ENCODE measurements at places on chromosomes 13 and 19.

DNA sequence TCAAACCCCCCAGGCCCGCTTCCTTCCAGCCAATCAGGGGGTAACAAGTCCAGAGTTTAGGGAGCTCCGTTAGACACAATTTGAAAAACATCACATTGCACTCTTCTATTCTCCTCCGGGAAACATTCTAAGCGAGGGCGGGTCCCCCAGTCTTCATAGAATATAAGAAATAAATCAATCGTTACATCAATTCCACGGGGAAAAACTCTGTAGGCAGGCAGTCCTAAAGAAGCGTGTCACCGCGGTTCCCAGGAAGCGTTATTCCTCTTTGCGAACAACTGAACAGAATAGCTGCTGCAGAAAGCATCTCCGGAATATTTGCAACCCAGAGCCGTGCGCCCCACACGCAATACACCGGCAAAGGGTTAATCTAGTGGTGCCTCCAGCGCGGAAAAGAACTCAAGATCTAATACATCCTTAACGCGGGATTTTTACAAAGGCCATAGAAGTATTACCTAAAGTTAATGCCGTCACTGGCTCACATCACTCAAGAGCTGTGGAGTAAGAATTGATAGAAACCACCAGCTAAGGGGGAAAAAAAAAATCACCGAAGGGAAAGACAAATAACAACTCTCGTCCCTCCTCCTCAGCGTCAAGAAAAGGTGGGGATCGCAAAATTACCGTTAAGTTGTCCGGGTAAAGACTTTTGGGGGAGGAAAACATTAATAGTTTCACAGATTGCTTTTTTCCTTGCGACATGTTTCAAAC lies 65.1 kb downstream of the KCNRG start:
- DNase-seq = peak; percentile 23

- peak; percentile 49 for DNase-seq
Measured at GRCh38 chr19:5250127-5250659, 90.4 kb downstream of the PTPRS start.

DNA sequence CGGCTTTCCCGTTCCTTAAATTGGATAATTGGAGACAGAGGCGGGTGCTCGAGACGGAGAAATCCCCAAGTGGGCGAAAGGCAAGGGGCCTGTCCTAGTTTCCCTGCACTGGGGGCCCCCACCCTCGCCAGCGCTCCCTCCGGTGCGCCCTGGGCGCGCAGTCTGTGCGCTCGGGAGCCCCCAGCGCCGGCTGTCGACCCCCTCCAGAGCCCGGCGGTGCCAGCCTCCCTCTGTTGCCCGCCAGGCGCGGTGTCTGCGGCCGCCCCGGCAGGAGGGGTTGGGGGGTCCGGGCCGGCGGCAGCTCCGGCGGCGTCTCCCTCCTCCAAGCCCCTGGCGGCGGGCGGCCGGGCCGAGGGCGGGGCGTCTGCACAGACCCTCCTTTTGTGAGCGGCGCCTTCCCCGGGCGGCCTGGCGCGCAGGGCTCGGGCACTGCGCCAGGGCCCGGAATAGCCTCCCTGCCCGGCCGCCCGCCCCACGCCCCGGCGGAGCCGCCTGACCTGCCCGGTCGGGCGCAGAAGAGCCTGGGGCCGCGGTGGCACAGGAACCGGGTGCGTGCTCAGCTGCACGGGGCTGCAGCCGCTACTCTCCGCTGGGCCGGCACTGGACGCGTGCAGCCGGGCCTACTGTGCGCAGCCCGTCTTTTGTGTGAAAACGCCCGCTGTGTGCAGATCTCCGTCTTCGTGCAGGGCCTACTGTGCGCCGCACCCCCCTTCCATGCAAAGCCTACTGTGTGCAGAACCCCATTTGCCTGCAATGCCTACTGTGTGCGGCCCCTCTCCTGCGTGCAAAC lies 13.2 kb downstream of the GADD45B start:
- DNase-seq = no peak

GRCh38 chr13:32136716-32137115 lies 105.1 kb downstream of the FRY start:
- no peak for DNase-seq

GRCh38 chr13:107864543-107865317 lies 350.6 kb downstream of the LIG4 start:
- no peak for DNase-seq

DNA sequence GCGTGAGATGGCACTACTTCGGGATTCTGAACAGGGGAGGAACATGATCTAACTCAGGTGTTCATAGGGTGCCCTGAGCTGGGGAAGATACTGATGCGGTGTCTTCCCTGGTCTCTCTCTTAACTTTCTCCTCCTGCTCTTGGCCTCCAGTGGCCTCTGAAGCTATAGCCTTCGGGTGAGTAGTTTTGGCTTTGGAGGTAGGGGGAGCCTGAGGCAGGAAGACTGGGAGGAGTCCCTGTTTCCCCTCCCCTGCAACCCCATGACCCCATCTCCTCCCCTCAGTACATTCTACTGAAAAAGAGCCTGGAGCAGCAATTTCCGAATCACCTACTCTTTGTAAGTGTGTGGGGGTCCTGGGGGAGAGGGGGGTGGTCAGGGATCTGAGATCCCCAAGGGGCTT lies 3.5 kb downstream of the SELENOV start:
- DNase-seq = no peak

GRCh38 chr13:59531571-59532091 lies 632.1 kb downstream of the DIAPH3 start:
- DNase-seq = no peak

- peak; percentile 45 for DNase-seq
Measured at GRCh38 chr19:13396250-13397080, 109.8 kb downstream of the CACNA1A start.

- no peak for DNase-seq
Measured at GRCh38 chr19:49666120-49666444, 349 bp downstream of the BCL2L12 start.

DNA sequence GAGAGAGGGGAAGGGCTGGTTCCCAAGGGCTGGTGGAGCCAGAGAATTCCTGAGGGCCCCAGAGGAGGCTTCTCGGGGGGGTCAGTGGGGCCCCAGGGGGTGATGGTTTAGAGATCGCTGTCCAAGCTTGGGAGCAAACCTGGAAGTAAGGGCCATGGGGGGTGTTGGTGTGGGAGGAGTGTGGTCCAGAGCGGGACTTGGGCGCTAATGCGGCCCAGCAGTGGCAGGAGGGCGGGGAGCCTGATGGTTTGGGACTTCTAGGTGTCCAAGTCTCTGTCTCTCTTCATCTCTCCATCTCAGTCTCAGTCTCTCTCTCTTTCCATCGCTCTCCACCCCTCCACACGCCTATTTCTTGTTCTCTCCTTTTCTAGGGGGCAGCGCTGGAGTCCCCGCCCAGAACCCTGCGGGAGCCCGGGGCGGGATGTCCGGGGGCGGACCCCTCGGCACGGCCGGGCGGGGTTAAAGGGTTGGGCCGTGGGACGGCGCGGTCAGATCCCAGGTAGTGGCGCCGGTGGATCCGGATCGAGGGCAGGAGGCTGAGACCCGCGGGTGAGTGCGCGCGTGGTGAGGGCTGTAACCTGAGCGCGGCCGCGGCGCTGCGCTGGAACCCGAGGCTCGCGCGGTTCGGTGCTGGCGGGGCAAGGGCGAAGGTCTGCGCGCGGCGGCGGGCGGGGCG lies at the start of gene CYP4F22:
Gene CYP4F22, plus strand, starts transcription at position 491 of the 676 bp plus-strand sequence. CDS start 16,812 bp downstream, outside the sequence.
- no peak for DNase-seq

DNA sequence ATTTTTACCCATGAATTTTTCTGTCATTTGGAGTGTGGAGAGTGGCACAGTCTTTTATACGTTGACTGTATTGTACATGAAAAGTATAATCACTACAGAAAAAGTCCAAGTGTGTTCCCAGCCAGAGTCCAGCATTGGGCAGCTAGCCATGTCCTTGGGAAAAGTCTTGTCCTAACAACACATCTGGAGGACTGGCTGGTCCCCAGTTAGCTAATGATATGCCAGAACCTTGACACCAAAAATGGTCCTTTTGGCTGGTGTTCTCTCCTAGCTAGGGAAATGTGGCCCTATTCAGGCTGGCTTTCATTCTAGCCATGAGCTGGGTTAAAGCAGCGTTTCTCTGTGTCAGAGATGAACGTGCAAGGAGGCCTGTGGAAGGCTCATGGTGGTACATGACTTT lies 98.9 kb downstream of the ESD start:
- DNase-seq = no peak

GRCh38 chr13:113458253-113459065 lies 5.2 kb upstream of the ADPRHL1 start:
- DNase-seq = no peak

- DNase-seq = peak; percentile 73
Measured at GRCh38 chr19:43534816-43535761, 2.1 kb downstream of the ZNF575 start.

DNA sequence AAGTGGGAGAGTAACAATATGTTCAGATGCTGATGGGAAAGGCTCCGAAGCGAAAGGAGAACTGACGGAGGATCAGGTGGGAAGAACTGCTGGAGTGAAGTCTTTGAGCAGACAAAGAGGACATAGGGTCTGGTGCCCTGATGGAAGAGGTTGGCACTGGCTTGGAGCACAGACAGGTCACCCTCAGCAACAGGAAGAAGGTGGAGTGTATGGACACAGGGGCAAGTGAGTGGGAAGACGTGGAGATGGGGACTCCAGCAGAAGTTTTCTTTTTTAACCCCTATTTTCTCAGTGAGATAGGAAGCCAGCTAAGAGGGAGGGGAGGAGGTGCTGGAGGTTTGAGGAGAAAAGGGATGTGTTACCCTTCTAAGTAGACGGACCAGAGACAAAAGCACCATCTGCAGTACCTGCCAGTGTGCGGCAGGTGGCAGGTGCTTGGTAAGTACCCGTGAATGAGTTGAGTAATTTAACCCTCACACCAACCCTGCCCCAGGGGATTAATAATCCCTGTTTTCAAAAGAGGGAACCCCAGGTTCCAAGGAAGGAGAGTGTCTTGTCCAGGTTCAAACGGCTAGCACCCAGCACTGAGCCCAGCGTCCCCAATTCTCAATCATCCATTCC lies 11.2 kb downstream of the HAS1 start:
- no peak for DNase-seq

DNA sequence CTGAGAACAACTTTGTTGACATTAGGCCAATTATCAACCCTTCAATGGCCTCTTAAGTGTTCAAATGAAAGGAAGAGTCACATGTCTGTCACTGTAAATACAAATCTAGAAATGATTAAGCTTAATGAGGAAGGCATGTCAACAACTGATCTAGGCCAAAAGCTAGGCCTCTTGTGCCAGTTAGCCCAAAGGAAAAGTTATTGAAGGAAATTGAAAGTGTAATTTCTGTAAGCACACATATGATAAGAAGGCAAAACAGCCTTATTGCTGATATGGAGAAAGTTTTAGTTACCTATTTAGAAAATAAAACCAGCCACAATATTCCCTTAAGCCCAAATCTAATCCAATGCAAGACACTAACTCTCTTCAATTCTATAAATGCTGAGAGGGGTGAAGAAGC lies 604.7 kb downstream of the SLITRK6 start:
- DNase-seq = no peak

GRCh38 chr19:2528675-2529101 lies 52.8 kb downstream of the GADD45B start:
- no peak for DNase-seq

GRCh38 chr19:4229179-4229931 lies at the start of gene EBI3:
Gene EBI3 (plus strand): TSS chr19:4229523. CDS start chr19:4229551, 28 bp downstream.
- peak; percentile 45 for DNase-seq

DNA sequence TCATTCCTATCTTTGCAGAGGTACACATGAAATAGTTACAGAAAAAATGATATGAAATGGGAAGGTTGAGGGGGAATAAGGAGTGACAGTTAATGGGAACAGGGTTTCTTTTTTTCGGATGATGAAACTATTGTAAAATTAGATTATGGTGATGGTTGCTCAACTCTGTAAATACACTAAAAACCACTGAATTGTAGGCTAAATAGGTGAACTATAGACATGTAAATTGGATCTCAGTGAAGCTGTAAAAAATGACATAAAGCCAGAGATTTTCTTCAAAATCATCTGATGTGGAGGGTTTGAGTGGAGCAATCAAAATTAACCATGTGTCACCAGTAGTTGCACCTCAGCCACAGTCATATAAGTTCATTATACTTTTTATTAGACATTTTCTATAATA lies 6.6 kb upstream of the FLT3 start:
- no peak for DNase-seq

DNA sequence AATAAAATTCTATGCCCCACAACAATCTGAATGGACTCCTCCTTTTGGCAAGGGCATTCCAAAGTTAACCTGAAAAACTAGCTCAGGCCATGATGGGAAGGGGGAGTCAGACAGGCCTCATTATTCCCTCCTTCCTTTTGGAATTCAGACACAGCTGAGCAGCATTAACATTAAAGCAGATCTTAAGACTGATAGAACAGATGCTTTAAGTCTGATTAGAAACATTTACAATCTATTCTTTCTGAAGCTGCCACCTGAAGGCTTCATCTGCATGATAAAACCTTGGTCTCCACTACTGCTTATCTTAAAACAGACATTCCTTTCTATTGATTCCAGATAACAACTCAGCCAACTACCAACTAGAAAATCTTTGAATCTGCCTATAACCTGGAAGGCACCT lies 98.9 kb downstream of the UGGT2 start:
- no peak for DNase-seq

DNA sequence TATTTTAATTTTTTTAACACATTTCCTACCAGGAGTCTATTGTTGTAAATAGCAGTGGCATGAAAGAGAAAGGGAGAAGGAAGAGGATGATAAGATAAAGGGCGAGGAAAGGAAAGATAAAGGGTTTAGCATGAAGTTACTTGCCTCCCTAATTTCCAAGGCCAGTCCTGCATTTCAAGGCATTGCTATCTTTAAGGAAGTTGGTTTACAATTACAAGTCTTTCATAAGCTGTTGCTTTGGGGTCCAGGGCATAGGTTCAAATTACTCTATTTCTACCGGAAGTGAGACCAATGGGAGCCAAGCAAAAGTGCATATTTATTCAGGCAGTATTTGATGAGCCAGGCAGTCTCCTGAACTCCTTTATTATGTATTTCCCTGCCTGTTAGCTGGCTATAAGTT lies 27.7 kb upstream of the UBL3 start:
- no peak for DNase-seq

DNA sequence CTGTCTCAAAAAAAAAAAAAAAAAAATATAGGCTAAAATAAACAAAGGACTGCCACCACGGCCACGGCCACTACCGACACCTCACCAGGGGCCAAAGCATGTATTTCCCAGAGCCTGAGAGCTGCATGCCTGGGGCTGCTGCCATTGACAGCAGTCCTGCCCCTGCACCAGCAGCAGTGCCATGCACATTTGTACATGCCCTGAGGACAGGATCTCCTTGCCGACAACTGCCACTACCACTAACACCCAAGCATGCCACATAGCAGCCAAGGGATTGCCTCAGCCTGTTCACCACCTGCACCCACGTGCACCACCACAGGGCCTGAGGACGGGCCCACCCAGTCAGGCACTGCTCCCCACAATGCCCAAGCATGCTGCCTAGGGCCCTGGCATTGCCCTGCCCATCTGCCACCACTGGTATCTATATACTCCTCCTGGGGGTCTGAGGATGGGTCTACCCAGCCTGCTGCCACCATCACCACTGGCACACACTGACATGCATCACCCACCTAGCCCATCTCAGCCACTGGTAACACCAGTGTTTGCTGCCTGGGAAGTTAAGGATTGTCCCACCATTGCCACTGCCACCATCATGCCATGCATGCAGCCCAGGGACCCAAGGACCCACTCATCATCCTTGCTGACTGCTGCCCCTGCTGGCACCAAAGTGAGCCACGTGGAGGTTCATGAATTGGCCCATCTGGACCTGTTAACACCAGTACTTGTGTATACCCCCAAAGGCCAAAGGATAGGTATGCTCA lies 10.6 kb upstream of the NUP62 start:
- DNase-seq = no peak

- DNase-seq = no peak
Measured at GRCh38 chr13:73767191-73767741, 366.9 kb downstream of the KLF12 start.

All from substantia nigra (tissue), 51 donors.